ENCODE measurements at places on chromosomes 11 and 22.
A peak's percentile ranks its signal among the peaks of the same experiment; 100 is the strongest.

DNA sequence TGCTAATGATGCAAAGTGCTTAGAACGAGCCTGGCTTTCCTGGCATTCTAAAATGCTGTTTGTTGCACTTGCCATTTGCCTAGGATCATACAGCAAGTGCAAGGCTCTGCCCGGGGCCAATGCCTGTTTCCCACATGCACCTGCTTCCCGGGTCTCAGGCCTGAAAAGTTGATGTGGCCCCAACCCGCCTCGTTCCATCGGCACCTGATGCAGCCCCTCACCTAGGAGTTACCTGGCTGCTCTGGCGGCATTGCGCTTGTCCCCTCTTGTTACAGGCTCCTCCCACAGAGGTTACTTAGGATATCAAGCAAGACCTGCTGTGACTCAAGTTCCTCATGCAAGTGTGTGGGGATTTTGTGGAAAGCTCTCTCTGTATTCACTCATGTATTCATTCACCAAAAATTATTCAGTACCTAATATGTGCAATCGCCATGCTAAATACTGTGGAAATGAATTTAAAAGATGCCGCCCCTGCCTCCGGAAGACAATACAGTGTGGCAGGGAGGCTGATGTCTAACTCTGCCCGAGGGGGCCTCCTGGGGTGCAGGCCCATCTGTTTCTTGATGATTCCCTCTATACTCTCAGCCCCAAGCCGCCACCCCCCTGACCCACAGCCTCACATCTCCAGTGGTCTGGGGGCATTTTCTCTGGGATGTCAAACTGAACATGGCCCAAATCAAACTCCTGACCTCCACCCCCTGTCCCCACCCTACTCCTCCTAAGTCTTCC is 184.5 kb downstream of the EFCAB6 start:
- no peak for DNase-seq

- peak; percentile 46 for DNase-seq
Observed at GRCh38 chr22:38873469-38874411, 1.7 kb upstream of the CBX6 start.

DNA sequence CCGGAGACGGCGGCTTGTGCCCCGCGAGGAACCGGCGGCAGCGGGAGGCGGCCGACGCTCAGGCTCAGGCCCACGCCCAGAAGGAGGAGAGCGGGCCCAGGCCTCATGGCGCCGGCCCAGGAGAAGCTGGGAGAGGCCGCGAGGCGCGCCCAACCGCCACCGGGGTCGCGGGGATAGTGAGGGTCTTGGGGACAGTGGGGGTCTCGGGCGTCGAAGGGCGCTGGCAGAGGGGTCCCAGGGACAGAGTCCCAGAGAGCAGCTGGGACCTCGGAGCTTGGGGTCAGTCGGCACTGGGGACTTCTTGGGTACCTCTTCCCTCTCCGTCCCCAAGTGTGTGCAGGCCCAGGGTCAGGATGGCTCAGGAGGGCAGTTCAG is at the start of gene PKDREJ:
Gene PKDREJ (minus strand): TSS at position 128 of the 375 bp plus-strand sequence. CDS start 21 bp downstream, at position 107.
- DNase-seq: no peak

DNA sequence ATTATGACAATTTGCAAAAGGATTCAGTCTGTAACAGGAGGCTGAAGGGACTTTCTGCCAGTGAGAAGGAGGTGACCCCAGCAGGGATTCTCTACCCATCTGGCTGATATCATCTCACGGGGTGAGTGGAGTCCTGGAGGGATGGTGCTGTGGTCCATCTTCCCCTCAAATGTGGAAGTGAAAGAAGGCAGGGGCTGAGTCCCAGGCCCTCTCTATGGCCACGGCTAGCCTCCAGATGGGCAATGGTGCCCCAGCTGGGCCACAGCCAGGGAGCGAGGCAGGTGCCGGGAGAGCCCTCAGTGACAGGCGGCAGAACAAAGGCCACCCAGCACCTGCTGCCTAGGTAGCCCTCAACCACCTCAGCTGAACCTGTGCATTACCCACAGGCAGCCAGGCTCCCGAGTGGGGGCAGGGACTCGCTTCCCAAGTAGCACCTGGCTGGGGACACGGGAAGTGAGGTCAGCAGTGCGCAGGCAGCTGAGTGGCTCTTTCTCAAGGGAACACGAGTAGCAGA is 6.7 kb downstream of the NECTIN1 start:
- DNase-seq: no peak

DNA sequence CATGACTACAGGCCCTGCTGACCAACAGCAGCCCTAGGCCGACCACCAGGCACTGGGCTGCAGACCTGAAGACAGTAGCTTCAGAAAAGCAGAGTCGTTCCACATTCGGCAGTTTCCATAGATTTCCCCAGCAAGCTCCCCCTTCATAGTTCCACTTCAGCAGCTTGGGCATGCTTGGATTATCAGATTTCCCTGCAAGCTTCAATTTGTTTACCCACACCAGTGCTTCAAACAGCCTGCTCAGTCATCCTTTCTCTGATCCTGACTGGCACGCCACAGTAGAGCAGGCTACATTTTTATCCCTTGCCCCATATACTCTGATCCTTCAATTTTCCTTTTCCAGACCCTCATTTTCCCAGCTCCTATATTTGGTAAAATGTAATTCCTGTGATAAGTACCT is 51.1 kb upstream of the CFAP300 start:
- DNase-seq: no peak

- DNase-seq: no peak
Observed at GRCh38 chr11:65915821-65916251, 3.0 kb downstream of the C11orf68 start.

- no peak for DNase-seq
Observed at GRCh38 chr11:76269661-76270261, 63.5 kb upstream of the WNT11 start.

DNA sequence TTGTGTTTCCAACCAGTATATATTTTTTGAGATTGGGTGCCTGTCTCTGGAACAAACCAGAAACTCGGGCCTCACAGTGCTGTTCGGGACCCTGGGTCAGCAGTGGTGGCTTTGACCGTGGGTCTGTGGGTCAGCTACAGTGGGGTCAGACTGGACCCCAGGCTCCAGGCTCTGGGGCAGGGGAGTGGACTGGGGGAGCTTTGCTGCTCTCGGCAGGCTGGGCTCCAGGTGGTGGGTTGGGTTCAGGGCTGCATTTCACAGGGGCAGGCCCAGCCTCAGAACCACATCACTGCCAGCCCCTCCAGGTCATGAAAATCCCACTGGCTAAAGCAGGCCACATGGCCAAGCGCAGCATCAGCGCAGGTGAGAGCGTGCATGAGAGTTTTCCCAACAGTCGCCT is 1279.3 kb downstream of the BRD1 start:
- no peak for DNase-seq

DNA sequence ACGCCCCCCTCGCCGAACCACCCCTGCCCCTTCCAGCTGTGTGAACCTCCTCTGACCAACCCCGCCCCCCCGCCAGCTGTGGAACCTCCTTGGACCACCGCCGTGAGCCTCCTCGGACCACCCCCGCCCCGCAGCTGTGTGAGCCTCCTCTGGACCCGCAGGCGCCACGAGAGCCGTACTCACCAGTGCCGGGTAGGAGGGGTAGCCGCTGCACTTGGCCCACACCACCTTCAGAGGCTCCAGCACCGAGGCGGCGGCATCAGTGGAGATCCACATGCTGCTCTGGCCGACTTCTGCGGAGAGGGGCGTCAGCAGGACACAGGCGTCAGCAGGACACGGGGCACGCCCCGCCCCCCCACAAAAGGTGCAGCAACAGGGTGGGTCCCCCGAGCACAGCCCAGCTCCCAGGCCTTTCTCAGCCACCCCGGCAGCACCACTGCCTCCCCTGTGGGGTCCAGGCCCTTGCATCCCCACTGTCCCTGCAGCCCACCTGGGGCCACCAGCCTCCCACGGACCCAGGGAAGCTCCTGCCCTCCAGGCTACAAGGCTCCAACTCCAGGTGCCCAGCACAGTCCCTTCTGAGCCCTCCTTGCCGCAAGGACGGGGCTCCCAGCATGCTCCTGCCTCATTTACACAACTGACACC is 51.7 kb downstream of the BRD1 start:
- no peak for DNase-seq

DNA sequence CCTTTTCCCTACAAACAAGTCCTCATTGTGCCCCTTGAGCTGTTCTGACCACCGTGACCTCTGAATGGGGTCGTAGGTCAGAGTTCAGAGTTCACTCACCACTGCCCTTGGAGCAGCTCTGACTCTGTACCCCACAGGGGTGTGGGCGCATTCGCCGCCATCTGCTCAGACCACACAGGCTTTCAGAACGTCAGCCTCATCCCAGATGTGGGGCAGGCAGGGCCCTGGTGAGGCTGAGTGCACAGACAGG is 14.8 kb upstream of the MUC5B start:
- DNase-seq: no peak

- no peak for DNase-seq
Observed at GRCh38 chr22:24067587-24068376, 56.7 kb downstream of the CABIN1 start.

DNA sequence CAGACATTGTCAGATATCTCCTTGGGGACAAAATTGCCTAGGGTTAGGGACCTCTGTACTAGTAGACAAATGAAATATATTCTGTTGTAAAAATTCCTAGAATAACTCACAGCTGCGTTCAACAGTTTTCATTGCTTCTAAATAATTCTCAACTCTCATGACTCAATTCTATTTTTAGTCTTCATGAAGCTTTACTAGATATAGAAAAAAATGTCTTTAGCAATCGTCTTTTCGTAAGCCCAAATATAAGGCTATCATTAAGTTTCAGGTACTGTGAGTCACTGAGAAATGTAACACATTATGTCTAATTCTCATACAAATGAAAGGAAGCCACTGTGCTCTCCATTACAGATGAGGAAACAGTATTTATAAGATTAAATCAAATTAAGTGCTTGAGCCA is 6.4 kb downstream of the MMP12 start:
- no peak for DNase-seq

DNA sequence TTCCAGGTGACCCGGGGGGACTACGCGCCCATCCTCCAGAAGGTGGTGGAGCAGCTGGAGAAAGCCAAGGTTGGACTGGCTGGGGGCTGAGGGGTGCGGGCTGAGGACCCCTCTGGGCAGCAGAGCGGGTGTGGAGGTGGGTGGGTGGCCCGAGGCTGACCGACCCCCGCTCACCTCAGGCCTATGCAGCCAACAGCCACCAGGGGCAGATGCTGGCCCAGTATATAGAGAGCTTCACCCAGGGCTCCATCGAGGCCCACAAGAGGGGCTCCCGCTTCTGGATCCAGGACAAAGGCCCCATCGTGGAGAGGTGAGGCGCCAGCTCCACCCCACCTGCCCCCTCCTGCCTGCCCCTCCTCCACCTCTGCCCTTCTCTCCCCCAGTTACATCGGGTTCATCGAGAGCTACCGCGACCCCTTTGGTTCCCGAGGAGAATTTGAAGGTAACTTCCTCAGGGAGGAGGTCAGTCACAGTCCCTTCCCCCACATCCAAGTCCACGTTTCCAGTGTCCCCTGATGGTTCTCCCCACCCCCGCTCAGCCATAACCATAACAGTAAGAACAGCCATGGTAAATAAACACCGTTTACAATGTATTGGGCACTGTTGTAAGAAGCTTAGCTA is 11.2 kb downstream of the DPP3 start:
- DNase-seq: no peak

DNA sequence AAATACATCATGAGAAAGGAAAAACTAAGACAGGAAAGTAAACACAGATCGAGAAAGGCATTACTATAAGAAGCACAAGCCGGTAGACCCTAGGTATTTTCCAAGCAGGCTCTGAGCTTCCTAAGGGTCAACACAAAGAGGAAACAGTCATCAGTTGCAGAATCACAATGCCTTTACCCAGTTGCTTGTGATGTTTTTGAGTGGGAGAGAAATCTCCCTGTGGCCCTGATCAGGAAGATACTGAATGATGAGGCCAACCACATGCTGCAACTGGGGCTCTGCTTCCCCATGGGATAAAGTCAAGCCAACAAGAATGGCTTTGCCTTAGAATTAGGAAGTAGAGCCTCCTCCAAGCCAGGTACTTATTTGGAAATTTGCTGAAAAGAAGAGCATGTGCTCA is 132.6 kb downstream of the MICAL2 start:
- DNase-seq: no peak

GRCh38 chr22:41674846-41675340 is 13.8 kb downstream of the SNU13 start:
- no peak for DNase-seq

DNA sequence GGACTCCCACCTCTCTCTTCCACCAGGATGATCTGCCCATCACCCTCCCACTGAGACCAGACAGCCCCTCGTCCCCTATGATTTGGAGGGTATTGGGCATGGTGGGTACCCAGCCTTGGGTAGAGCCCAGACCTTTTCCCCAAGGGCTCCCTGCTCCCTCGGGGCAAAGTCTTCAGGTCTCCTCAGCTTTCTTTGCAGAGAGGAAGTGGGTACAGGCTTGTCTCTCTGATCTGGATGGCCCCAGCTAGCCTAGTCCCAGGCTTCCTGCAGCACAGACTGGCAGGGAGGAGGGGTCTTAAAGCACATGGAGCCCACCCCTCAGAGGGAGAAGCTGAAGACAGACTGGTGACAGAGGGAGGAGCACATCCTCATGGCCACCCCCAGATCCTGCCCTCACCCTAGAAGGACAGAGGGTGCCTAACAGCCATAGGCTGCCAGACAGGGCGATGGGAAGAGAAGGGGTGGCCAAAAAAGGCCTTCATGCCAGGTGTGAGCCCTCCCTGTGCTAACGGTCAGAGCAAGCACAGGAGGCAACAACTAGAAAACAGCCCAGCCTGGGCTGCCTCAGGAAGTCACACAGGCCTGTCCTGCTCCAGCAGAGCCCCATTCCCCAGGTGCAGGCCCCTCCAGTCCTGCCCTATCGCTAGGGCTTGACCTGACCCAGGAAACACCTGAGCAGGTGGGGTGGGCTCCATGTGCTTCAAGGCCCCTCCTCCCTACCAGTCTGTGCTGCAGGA is 30.4 kb downstream of the SLC22A12 start:
- no peak for DNase-seq

DNA sequence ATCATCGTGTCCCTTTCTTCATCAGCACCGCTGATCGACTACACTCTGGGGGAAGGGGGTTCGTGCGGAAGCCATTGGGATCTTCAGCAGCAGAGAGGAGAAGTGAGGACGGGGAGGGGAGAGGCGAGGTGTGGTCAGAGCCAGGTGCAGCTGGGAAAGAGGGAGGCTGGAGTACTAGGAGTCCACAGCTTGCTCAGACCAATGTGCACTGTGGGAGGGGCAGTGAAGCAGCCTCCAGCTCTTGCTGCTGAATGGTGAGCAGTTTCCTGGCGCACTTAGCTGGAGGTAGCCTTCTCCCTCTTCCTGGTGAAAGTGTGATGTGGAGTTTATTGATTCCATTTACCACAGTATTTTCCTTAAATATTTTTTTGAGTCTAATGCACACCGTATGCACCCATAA is 99.0 kb upstream of the NECTIN1 start:
- no peak for DNase-seq
